ENCODE measurements at places on chromosomes 5 and 9.

GRCh38 chr9:129619787-129620668 is 873 bp downstream of the C9orf50 start:
- peak; percentile 50 for DNase-seq

DNA sequence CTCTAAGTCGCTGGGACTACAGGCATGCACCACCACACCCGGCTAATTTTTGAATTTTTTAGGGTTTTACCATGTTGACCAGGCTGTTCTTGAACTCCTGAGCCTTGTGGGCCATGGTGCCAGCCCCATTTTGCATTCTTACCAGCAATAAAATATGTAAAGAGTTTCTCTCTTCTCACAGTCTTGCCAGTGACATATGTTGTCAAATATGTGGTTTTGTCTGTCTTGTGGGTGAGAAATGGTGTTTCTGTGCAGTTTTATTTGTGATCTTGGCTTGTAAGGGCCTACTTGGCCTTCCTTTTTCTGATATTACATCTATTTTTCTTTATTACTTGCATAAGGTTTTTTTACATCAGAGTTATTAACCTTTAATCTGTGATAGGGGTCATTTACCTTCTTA is 47.1 kb downstream of the SPIN1 start:
- peak; percentile 13 for DNase-seq

DNA sequence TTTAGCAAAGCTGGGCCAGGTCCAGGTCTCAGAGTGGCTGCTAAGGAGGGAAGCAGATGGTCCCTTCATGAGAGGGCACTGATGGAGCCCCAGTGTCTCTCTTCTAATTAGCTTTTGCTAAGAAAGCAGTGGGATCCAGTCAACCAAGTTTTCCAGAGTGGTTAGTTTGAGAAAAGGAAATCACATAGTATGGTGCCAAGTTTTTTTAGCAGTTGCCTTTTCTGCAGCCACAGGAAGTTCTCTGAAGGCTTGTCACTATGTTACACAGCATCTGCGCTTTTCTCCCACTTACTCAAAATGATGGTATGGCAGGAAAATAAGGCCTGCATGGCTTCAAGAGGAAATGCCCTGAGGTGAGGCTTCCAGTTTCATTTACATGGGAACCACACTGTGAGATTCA is 331.5 kb upstream of the ZNF462 start:
- DNase-seq = no peak

DNA sequence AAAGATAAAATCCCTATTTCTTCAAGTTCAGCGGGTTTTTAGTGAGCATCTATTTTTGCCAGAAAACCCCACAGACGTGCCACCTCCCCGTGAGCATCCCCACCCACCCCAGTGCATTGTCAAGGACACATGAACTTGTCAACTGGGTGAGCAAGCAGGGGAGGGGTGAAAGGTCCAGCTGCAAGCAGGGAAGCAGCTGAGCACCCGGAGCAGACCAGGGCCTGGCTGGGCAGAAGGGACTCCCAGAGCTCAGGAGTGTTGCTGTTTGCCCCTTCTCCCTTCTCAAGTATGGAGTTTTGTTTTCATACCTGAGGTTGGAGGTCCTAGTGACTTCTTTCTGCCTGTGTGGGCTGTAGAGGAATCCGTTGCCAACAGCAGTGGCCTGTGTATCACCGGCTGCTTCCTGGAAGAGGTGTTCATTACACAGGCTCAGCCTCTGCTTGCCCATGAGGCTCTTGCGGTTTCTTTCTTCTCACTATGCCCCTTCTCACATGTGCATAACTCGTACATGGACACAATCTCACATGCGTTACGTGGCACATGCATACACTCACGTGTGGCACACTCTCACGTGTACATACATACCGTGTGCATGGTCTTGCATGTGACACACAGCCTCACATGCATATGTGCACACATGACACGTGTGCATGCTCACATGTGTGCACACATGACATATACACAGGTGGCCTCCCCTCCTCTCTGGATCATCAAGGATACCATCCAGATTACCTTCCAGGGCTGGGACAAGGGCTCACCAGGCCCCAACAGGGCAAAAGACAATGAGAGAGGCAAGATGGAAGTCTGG is 126.7 kb downstream of the MVB12B start:
- no peak for DNase-seq

GRCh38 chr9:121609822-121610637 is 41.4 kb upstream of the DAB2IP start:
- DNase-seq = peak; percentile 28

GRCh38 chr5:159301466-159301865 is 28.8 kb downstream of the IL12B start:
- no peak for DNase-seq

- no peak for DNase-seq
These were observed 44.1 kb upstream of the STXBP1 start for GRCh38 chr9:127567730-127568617.

DNA sequence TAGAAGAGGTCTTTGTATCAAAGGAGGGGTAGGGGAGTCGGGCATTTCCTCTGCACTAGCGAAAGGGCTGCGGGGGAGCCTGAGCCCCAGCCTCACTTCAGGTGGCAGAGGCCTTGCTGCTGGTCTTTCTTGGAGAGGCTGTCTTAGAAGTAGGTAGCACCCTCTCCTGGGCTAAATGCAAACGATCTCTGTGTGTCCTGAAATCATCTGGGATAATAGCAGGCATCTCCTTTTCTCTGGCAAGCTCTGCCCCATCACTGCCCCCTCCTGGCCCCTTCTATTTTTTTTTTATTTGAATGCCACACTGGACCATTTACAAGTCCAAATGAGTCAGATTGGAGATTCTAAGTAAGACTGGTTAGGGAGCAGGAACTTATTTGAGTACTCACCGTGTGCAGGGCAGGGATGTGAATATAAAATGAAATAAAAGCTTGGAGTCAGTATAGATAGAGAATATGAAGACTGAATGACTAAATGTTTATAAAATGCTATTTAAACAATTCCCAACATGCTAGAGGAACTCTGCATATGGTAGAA is 137.1 kb downstream of the FGF1 start:
- DNase-seq = peak; percentile 98

- DNase-seq = no peak
These were observed 130.6 kb downstream of the MYO10 start for GRCh38 chr5:16805486-16805885.

- no peak for DNase-seq
These were observed 1012.4 kb downstream of the CDH18 start for GRCh38 chr5:18975624-18976023.

- no peak for DNase-seq
These were observed 5.8 kb downstream of the FPGS start for GRCh38 chr9:127808347-127809001.

GRCh38 chr5:109370343-109370742 is 39.4 kb downstream of the PJA2 start:
- DNase-seq = no peak

DNA sequence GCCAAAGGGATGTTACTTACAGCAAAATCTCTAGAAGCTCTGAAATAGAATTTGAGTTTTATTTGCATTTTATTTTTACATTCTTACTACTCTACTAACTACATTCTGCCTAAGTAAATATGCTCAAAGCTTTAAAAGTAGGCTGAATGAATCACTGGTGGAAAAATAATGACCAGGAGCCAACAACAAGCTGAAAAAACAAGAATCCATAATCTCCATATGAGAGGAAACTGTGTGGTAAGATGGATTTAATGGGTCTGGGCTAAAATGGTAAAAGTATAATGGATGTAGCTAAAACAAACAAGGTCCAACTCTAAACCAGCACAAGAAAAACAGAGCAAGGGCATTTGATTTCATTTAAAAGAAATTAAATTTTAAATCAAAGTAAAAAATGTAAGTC is 525.8 kb upstream of the FTMT start:
- DNase-seq = no peak

DNA sequence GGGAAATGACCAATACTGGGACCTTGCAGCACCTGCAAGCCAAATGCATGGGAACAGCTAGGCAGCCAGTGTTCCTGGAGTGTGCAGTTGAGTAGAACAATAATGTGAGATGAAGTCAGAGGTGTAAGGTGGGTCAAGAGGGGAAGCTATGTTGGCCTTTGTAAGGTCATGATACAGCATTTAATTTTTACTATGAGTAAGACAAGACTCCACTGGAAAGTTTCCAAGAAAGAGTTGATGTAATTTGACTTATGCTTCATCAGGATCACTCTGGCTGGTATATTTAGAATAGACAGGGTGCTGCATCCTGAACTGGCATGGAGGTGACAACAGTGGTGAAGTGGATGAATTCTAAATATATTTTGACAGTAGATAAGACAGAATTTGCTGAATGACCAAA is 744.8 kb downstream of the KCTD16 start:
- DNase-seq = no peak

DNA sequence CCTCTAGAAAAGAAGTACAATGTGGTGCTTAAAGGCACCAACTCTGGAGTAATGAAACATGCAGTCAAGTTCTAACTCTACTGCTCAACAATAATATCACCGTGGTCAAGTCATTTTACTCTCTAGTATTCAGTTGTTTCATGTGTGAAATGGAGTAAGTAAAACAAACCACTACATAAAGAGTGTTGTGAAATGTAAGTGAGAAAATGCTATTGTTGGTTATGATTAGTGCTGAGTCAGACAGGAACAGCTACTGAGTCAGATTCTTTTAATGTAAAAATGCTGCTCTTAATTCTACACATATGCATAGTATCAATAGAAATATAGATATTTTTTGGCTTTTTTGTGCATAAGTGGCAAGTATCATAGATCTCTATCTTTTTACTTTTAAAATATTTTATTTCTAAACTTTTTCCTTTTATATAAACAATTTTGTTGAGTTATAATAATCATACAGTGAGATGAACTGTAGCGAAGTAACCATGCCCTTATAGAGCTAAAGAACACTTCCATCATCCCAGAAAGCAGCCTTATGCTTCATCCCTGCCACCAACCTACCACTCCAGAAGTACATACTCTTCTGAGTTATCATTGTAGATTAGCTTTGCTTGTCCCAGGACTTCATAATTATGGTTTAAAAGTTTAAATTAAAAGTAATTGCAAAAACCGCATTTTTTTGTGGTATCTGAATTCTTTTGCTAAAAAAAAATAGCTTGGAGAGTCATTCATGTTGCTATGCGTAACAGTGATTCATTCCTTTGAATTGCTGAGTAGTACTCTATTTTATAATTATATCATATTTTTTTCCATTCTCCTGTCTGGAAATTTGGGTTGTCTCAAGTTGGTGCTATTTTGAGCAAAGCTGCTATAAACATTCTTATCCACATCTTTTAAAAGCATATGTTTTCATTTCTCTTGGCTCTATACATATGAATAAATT is 548.2 kb upstream of the CLINT1 start:
- DNase-seq = peak; percentile 79

GRCh38 chr9:122978601-122979000 is 37.8 kb downstream of the RABGAP1 start:
- DNase-seq = no peak

DNA sequence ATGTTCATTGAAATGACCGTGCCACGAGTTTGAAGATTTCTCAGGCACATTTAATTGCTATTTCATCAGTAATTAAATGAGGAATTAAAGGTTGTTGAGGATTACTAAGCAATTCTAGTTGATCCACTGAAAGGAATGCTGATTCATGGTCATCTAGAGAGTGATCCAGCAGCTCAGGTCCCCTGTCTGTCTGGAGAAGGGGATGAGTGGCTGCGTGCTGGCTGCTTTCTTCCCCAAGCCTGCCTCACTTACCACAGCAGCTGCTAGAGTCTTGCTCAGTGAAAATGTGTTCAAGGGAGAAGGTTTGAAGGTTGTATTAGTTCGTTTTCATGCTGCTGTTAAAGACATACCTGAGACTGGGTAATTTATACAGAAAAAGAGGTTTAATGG is 7.8 kb upstream of the TGFBI start:
- peak; percentile 66 for DNase-seq

- peak; percentile 24 for DNase-seq
These were observed 18.0 kb downstream of the CCT5 start for GRCh38 chr5:10268100-10268499.

DNA sequence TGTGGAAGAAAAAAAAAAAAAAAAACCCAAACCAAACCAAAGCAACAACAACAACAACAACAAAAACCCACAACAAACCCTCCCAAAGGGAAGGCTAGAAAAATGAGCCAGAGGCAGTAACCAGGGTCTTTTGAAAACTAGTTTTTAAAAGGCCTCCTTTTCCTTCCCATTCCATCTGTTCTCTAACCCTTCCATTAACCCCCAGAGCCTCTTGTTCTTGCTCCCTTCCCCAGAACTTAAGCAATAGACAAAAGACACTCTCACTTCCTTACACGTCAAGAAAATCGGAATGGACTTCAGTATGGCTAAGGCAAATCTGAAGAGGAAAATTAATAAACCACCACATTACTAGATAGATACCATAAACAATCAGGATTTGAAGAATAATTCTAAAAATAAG is 292.8 kb downstream of the ARL15 start:
- DNase-seq = no peak

DNA sequence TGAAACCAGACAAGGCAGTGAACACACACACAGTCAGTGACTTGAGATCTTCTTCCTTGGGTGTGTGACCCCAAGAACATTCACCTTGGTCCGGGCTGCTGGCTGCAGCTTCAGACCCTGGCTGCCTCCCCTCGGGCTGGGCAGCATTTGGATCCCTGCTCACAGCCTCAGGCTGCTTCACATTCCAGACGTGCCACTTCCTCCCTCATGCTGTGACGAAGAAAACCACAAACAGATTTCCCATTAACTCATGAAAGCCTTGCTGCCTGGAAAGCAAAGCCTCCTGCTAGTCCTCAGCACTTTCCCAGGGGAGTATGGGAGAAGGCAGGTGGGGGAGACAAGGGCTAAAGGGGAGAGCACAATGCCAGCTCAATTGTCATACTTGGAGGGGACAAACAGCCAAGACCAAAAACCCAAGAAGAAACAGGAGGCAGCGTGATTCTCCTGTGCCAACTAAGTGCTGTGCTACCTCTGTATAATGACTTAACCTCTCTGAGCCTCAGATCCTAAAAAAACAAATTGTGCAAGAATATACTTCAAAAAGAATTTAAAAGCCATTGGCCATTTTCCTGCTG is 594.6 kb upstream of the BRINP1 start:
- DNase-seq = peak; percentile 87

DNA sequence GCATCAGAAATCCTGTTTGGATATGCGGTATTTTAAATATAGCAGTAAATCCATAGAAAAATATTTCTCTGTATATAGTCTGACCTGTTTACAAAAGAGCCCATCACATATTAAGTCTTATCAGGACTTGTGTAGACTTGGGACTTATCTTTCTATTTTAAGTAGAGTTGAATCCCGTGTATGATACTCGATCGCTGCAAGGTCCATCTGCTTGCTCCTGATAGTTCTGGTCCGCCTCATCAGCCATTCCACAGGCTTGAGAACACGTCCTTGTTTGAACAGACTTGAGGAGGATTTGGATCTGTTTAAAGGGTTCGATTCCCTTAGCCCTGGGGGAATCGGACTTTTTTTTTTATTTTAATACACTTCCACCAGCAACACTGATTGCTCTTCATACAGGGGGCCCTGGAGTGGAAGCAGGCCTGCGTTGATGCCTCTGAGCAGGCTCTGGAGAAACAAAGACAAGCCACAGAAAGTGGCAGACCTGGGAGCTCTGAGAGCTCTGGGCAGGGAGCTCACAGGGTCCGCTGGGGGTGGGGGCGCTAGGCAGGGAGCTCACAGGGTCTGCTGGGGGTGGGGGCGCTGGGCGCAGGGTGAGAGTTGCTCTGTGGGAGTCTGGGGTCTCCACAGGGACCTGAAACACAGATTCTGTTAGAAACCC is 112.2 kb downstream of the MVB12B start:
- no peak for DNase-seq

- DNase-seq = no peak
These were observed 7.2 kb upstream of the PIP5K1B start for GRCh38 chr9:68697851-68698250.
